ENCODE measurements at places on chromosomes 1 and 21.
A peak's percentile ranks its signal among the peaks of the same experiment; 100 is the strongest.

DNA sequence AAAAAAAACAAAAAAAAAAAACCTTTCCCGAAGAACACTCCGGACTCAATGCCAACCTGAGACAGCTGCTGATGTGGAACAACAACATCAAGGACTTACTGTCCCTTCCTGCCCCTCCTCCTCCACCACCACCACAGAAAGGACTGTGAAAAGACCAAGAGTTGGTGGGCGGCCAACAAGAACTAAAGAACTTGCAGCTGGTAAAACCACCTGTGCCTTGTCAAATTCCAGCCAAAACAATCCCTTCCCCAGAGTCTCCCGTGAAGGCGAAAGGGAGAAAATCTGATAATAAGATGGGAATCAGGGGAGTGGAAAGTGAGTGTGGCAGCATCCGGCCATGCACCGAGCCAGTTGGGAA lies 88.9 kb downstream of the PROX1 start:
- H3K27me3 ChIP-seq = no peaks in the 10 kb centered on the region
- DNase-seq = no peak

GRCh38 chr1:235270625-235271024 lies 57.4 kb downstream of the ARID4B start:
- no peak overlapping the region for H3K4me3 ChIP-seq
- H3K36me3 ChIP-seq = no peaks in the 10 kb centered on the region
- H3K27me3 ChIP-seq = no peaks in the 10 kb centered on the region
- H3K27ac ChIP-seq = no peak overlapping the region
- H3K4me1 ChIP-seq = peaks cover 6% of the 10 kb centered on the region
- DNase-seq = peak; percentile 47

DNA sequence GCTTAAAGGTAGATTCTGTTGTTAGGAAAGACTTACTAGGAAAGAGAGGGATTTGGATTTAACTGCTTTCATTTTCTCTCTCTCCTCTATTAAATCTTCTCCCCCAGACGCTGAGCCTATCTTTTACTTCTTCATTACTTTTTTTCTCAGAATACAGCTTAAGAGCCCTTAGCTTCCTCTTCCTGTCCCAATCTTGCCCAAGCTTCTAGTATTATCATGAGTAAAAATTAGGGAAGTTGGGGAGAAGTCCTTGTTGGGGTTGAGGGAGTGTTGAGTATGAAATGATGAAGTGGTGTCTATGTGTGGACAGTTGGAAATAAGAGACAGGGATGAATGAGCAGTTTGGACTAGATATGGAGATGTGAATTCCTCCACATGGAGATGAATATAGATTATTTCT lies 35.0 kb downstream of the ACP6 start:
- H3K27ac ChIP-seq = no peak overlapping the region
- no peak for DNase-seq
- no peak overlapping the region for H3K4me3 ChIP-seq
- H3K4me1 ChIP-seq = no peaks in the 10 kb centered on the region
- H3K27me3 ChIP-seq = no peaks in the 10 kb centered on the region

- no peak overlapping the region for H3K27ac ChIP-seq
- no peak overlapping the region for H3K4me3 ChIP-seq
- no peaks in the 10 kb centered on the region for H3K27me3 ChIP-seq
- DNase-seq = no peak
- no peaks in the 10 kb centered on the region for H3K36me3 ChIP-seq
- peaks cover 5% of the 10 kb centered on the region for H3K4me1 ChIP-seq
These were observed 23.6 kb upstream of the WASF2 start for GRCh38 chr1:27513528-27513927.

GRCh38 chr1:42786097-42786496 lies 1.3 kb downstream of the TMEM269 start:
- H3K27ac ChIP-seq = no peak overlapping the region
- DNase-seq = no peak

DNA sequence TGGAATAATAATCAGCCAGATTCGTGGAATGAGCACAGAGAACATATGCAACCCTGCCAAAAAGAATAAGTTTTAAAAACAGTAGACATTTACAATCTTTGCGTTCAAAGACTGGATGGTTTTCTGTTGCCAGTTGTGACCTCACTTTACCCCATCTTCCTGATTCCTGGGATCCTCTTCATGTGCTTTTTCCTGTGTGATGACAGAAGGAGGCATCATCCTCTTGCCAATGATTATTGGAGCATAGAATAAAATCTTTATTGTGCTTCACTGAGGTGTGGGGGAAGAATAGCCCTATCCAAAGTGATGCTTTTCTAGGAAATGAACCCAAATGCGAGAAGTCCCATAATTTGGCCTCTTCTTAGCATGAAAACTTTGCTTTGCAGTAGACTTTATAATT lies 15.0 kb upstream of the BARHL2 start:
- no peak overlapping the region for H3K27ac ChIP-seq
- no peaks in the 10 kb centered on the region for H3K36me3 ChIP-seq
- peaks cover 48% of the 10 kb centered on the region for H3K27me3 ChIP-seq
- peaks cover 4% of the 10 kb centered on the region for H3K4me1 ChIP-seq
- DNase-seq = no peak
- H3K4me3 ChIP-seq = no peak overlapping the region

DNA sequence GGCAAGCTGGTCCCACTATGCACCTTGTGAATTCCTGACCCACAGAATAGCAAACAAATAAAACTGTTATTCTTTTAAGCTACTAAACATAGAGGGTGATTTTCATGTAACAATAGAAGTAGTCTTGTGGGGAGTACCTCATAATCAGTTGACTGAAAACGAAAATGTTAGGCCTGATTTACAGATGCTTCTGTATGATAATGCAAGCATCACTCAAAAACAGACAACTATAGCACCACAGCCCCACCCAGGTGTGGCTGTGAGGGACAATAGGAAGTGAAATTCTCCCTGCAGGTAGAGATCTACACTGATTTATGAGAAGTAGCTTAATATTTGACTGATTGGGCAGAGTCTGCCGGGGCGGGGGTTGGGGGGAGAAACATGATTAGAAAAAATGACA lies 26.5 kb upstream of the KRTAP19-8 start:
- H3K27ac ChIP-seq = no peak overlapping the region
- no peaks in the 10 kb centered on the region for H3K36me3 ChIP-seq
- H3K27me3 ChIP-seq = no peaks in the 10 kb centered on the region
- H3K4me1 ChIP-seq = no peaks in the 10 kb centered on the region

DNA sequence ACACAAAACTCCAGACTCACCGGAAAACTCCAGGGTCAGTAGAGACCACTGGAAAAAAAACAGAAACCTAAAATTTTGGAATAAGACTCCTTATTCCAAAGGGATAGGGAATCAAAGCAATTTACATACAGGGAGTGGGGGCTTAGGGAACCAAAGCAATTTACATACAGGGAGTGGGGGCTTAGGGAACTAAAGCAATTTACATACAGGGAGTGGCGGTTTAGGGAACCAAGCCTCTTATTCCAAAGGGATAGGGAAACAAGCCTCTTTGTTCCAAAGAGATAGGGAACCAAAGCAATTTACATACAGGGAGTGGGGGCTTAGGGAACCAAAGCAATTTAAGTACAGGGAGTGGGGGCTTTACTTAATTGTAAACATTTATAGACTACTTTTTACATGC lies 28.4 kb upstream of the TTLL7 start:
- no peaks in the 10 kb centered on the region for H3K4me1 ChIP-seq
- H3K27ac ChIP-seq = no peak overlapping the region
- H3K4me3 ChIP-seq = no peak overlapping the region
- DNase-seq = peak; percentile 14
- peaks cover 10% of the 10 kb centered on the region for H3K27me3 ChIP-seq

GRCh38 chr1:158814970-158815369 lies 16.2 kb upstream of the MNDA start:
- H3K27me3 ChIP-seq = no peaks in the 10 kb centered on the region
- DNase-seq = no peak
- H3K36me3 ChIP-seq = no peaks in the 10 kb centered on the region
- H3K4me3 ChIP-seq = no peak overlapping the region
- no peak overlapping the region for H3K27ac ChIP-seq

DNA sequence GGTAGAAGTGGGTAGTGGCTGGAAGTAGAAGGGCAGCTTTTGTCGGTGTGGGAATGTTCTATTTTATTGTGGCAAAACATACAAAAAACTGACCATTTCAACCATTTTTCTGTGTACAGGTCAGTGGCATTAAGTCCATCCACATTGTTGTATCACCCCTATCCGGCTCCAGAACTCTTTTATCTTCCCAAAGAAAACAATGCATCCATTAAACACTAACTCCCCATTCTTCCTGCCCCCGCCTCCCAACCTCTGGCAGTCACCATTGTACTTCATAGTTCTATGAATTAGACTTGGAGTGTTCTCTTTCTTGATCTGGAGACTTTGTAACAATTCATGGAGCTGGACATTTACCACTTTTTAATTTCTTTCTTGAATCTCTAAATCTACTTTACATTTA lies 55.7 kb downstream of the DEGS1 start:
- H3K36me3 ChIP-seq = no peaks in the 10 kb centered on the region
- H3K4me3 ChIP-seq = no peak overlapping the region
- no peaks in the 10 kb centered on the region for H3K27me3 ChIP-seq
- no peak overlapping the region for H3K27ac ChIP-seq
- H3K4me1 ChIP-seq = no peaks in the 10 kb centered on the region
- DNase-seq = no peak

DNA sequence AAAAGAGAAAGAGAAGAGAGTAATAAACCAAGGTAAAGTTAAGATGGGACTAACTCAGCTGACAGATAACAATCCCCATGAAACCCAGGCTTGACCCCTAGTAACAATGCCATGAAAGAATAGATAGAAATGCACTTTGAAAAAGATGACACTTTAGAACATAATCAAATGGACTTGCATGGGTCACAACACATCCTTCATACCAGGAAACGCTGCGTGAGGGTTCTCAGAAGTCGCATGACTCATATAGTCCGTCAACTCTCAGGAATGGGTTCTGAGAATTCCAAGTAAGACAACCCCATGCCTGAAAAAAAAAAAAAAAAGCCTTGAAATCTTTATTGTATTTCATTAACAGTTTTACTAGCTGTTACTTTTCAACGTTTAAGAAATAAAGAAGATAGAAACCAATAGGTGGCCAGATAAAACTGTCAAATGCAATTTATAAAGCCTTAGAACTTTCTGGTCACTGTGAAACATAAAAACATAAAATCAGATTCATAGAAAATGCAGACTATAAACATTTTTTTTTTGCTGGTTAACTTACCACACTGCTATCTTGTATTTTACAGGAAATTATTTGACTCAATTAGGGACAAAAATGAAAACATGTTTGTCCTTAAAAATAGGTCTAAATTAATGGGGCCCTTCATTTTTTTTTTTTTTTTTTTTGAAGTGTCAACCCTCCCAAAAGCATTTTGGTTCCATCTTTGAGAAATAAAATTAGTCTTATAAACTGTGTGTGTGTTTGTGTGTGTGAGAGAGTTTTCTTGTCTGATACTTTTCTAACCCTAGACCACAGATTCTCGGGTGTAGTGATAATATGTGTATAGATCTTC lies 202.1 kb downstream of the NCAM2 start:
- no peaks in the 10 kb centered on the region for H3K4me1 ChIP-seq
- DNase-seq = peak; percentile 68
- no peak overlapping the region for H3K4me3 ChIP-seq
- H3K27me3 ChIP-seq = no peaks in the 10 kb centered on the region
- no peaks in the 10 kb centered on the region for H3K36me3 ChIP-seq

DNA sequence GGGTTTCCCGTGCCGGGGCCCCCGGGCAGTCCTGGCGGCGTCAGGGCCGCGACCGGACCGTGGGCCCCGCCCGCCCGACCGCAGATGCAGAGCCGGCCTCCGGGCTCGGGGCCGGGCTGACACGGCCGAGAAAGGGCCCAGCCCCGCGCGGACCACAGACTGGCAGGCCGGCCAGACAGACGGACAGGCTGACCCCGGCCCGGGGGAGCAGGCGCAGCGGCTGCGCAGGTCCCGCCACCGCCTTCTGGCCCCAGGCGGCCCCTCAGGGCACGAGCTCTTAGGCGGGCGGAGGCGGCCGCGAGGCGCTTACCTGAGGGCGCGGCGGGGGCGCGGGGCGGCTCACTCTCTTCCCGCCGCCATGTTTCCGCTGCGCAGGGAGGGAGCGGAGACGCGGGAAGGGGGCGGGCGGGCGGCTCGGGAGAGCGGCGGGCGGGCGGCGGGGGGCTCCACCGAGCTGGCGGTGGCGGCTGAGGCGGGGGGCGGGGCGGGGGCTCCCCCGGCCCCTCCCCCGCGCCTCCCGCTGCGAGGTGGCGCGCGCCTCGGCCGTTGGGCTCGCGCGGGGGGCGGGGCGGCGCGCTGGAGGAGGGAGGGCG lies at the start of gene SCMH1:
Gene SCMH1, minus strand, starts transcription at position 558 of the 593 bp plus-strand sequence. CDS start 56,173 bp downstream, outside the sequence.
- H3K4me1 ChIP-seq = peaks cover 5% of the 10 kb centered on the region
- no peaks in the 10 kb centered on the region for H3K36me3 ChIP-seq
- H3K27me3 ChIP-seq = peaks cover 3% of the 10 kb centered on the region
- peak within 1 kb of the TSS; percentile 55 for H3K4me3 ChIP-seq
- peak; percentile 79 for DNase-seq
- peak within 1 kb of the TSS; percentile 51 for H3K27ac ChIP-seq

- H3K4me1 ChIP-seq = peaks cover 8% of the 10 kb centered on the region
- peak within 1 kb of the TSS; percentile 87 for H3K4me3 ChIP-seq
- peak within 1 kb of the TSS; percentile 79 for H3K27ac ChIP-seq
These were observed at the start of gene PLXNA2 for GRCh38 chr1:208243967-208244916. Gene PLXNA2, minus strand, starts transcription at chr1:208244384. Its CDS starts 26,462 bp downstream, at chr1:208217922.

- H3K27ac ChIP-seq = peak within 1 kb of the TSS; percentile 84
- DNase-seq = peak; percentile 90
- peak within 1 kb of the TSS; percentile 61 for H3K4me3 ChIP-seq
These were observed at the start of gene ADAMTS5 for GRCh38 chr21:26967062-26967913. Gene ADAMTS5, minus strand, starts transcription at chr21:26967088. Its CDS starts 697 bp downstream, at chr21:26966391.

- H3K36me3 ChIP-seq = no peaks in the 10 kb centered on the region
- H3K4me1 ChIP-seq = no peaks in the 10 kb centered on the region
- no peak overlapping the region for H3K4me3 ChIP-seq
- DNase-seq = no peak
These were observed 89.1 kb downstream of the ATF6 start for GRCh38 chr1:161855260-161855659.

- no peak for DNase-seq
- no peaks in the 10 kb centered on the region for H3K4me1 ChIP-seq
- no peak overlapping the region for H3K27ac ChIP-seq
- no peaks in the 10 kb centered on the region for H3K36me3 ChIP-seq
- H3K4me3 ChIP-seq = no peak overlapping the region
These were observed 10.0 kb downstream of the SELENBP1 start for GRCh38 chr1:151362308-151363155.

DNA sequence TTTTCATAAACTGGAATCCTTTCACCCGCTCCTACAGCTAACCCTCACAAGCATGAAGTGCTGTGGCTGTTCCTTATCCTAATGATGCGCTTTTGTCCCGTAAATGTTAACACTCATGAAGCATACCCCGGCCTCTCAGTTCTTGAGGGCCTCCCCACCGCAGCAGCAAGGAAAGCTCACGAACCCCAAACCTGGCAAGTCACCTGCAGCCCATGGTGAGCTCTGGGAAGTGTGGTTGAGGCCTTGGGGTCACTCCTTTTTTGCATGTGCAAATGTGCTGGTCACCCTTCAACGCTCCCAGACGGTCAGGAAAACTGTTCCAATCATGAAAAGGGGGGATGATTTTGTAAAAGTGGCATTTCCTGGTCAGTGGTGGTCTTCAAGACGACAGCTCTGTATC lies 124.6 kb downstream of the PRDM2 start:
- no peak overlapping the region for H3K4me3 ChIP-seq
- H3K4me1 ChIP-seq = no peaks in the 10 kb centered on the region
- no peaks in the 10 kb centered on the region for H3K36me3 ChIP-seq
- DNase-seq = no peak
- H3K27ac ChIP-seq = no peak overlapping the region
- no peaks in the 10 kb centered on the region for H3K27me3 ChIP-seq

- DNase-seq = no peak
- no peaks in the 10 kb centered on the region for H3K27me3 ChIP-seq
- H3K4me3 ChIP-seq = no peak overlapping the region
- H3K36me3 ChIP-seq = no peaks in the 10 kb centered on the region
- no peak overlapping the region for H3K27ac ChIP-seq
These were observed 43.3 kb upstream of the ATP1A1 start for GRCh38 chr1:116329524-116330341.
